T-cell (primary cell): ENCODE measurements at places on chromosomes 1 and 21.

GRCh38 chr1:244709076-244709475, 56.1 kb downstream of the DESI2 start:
- no peak for DNase-seq

GRCh38 chr21:25215698-25216384, 391.4 kb downstream of the MRPL39 start:
- no peak for DNase-seq

- no peak for DNase-seq
Measured at GRCh38 chr21:42563261-42563660, 49.6 kb downstream of the SLC37A1 start.

DNA sequence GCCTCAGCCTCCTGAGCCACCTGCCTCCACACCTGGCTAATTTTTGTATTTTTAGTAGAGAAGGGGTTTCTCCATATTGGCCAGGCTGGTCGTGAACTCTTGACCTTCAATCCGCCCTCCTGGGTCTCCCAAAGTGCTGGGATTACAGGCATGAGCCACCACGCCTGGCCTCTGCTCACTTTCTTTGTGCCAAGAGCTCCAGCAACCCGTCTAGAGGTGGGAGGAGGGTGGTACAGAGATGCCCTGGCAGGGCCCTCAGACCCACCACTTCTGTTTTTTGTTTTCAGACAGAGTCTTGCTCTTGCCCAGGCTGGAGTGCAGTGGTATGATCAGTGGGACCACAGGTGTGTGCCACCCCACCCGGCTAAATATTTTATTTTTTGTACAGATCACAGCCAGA, 6.9 kb upstream of the SYNC start:
- no peak for DNase-seq

GRCh38 chr1:87718241-87718950, 389.7 kb downstream of the LMO4 start:
- DNase-seq, result no peak

DNA sequence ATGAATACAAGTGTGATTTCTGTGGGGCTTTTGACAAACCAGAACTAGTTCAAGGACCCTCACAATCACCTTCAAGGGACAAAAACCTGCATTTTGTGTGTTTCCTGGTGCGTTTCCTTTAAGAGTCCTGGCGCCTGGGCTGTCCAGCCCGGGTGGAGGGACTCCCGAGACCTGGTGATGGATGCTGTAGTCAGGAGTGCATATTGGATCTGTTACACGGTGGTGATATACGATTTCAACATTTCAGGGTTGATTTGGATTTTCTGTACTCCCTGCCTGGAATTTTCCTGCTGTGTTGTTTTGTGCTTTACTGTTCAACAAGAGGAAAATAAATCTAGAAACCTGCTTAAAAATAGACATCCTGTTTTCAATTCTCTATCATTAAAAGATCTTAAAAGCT, 162.0 kb downstream of the KIF26B start:
- no peak for DNase-seq

GRCh38 chr1:243230914-243231313, 24.2 kb downstream of the CEP170 start:
- no peak for DNase-seq

DNA sequence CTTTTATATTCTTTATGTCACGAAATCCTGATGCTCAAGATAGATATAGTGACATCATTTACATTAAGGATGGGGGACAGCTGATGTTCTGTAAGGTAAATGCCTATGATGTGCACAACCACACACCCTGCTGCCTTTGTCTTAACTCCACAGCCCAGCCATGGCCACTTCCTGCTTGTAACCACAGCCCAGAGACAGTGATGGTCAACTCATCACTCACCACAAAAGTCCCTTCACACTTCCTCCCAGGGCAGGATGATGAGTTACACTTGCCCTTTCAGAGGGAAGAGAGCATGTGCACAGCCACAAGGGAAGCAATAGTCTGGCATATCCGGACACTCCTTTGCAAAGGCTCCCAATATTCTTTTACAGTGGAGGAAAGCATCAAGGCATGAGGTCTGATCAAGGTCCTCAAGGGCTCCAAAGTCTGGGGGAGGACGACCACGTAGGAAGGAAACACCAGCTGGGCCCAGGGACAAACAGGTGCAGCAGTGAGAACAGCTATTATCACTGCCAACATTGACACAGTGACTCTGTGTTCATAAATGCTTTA, 53.8 kb downstream of the PLPP3 start:
- no peak for DNase-seq

DNA sequence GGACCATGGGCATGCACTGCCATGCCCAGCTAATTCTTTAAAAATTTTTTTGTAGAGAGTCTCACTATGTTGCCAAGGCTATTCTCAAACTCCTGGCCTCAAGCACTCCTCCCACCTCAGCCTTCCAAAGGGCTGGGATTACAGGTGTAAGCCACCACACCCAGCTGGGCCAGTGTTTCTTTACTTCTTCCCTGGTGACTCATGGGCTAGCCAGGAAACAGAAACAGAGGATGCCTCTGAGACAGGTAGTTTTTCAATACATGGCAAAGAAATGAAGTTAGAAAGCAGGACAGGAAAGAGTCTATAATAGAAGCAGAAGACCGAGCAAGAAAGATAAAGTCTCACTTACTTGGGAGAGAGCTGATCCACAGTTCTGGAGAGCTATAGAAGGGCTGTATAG, 7.6 kb upstream of the C1orf74 start:
- no peak for DNase-seq

DNA sequence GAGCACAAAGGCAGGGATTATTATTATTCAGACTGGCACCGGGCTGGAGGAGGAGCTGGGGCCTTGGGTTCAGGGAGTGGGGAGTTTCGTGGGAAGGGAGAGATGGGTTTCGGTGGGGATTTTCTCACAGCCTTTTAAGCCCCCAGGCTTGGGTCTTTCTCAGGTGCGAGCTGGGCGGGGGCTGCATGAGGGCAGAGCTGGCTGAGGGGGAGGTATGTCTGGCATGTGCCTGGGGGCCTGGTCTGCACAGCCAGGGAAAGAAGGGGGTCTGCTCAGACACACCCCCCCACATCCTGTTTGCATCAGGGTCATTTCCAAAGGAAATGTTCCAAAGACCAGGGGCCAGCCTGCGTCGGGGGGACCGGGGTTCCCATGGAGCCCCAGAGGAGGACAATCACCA, 21.6 kb downstream of the GRHL3 start:
- no peak for DNase-seq

DNA sequence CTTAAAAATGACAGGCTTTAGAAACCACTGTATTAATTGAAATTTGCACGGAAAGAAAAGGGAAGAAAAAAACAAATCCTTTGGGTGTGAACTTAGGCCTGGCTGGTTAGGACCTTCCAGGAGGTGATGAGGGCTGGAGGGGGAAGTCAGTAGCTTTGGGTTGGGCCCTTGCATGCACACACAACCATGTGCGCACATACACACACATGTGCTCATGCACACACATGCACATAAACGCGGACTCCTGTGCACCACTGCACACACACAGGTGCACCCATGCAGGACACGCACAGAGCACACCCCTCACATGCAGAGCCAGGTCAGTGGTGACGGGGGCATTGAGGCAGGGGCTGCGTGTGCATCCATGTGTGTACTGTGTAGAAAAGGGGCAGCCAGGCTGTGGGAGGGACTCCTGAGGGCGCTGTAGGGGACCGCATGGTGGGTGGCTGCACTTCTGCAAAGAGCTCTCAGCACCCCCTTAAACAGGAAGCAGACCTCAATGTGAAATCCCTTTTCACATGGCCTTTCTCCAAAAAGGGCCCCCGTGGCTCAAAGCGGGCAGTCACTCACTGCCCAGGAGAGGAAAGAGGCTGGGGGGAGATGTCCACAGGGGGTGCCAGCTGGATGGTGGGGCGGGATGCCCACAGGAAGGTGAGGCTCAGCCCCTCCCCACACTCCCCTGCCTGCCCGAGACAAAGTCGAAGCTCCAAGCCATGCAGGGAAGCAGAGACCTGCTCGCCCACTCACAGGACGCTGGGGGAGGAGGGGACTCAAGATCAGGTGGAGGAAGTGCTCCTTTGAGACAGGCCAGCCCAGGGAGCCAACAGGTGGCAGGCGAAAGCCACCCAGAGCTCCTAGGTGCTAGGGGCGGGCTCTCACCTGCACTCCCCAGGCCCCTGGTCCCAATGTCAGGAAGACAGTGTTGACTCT, 95.2 kb downstream of the ITPKB start:
- peak; percentile 67 for DNase-seq

GRCh38 chr1:24696041-24696755, 49.0 kb upstream of the CLIC4 start:
- no peak for DNase-seq

DNA sequence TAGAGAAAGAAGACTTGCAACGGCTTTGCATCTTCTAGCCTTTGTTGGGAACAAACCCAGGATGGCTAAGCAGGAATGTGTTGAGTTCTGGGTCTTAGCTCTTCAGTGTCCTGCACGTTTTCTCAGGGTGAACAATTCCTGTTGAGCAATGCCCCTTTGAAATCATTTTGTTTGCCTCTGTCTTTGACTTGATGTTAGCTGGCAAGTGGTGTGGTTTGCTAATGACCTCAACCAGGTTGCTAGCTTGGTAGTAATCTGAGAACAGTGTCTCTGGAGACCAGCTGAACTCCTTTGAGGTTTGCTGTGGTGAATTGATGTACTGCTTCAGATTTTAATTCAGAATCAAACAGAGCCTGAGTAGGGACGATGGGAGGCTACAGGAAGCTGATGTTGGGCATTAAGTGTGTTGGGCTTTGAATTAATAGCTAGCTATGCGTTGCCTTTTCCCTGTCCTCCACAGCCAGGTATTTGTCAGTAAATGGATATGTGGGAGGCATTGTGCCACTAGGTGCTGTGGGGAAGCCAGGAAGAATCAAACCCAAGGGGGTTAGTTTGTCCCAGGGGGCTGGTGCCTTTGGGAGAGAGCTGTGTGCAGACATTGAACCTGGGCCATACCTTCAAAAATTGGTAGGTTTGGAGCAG, 23.3 kb upstream of the SRSF10 start:
- no peak for DNase-seq

DNA sequence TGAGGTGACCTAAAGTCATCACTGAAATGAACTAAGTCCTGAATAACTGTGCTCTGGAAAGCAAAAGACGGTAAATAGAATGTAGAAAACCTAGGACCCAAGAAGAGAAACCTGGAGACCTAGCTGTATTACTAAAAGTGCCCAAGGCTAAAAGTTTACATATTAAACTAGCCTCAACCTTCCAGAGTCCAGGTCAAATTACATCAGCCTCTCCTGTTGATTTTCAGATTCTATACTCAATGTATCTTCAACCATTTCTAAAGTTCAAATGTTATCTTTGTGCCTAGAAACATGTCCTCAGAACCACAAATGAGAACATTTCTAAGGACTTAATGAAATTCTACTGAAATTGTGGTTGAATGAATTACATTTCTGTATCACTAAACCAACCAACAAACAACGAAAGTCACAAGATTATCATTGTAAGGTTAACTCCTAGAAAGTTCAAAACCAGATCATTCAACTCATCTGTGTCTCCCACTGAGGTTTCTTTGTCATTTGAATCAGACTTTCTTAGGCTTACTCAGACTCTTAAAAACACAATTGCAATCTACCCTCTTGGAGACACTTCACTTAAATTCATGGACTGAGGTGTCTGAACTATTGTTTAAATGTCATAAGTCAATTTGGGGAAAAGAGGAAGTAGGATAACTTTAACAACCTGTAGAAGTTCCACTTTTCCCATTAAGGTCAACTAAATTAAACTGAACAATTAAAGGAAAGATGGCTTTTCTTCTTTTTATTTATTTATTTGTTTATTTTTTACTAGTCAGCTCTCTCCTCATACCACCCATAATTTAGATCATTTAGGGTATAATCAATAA, 207.7 kb downstream of the BARHL2 start:
- no peak for DNase-seq

DNA sequence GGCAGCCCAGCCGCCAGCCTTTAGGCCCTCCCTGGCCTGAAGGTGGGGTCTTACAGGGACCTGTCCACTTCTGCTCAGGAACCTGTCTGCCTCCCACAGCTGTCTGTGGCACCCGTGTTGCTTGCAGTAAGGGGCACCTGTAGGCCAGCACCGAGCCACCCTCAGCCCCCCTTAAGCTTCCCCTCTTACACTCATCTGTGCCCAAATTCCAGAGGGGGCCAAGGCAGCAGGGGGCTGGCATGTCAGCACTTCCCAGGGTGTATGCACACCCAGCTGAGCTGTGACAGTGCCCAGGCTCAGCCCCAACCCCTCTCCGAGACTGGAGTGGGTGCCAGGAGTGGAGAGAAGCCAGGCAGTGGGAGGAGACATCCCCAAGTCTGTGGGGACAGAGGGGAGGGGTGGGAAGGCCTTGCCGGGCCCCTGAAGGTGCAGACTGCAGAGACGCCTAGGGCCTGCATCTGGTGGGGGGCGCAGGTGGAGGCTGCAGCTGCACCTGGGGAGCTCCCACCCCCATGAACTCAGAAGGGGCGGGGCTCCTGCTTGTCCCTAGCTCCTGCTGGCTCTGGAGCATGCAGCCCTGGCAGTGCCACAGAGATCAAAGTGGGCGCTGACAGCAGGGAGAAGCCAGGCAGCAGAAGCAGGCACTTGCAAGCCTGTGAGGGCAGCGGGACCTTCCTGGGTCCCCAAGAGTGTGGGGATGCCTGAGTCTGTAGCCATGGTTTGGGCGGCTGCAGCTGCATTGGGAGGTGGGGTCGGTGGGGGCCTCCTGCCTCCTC, 5.4 kb upstream of the SLC2A7 start:
- DNase-seq, result no peak

DNA sequence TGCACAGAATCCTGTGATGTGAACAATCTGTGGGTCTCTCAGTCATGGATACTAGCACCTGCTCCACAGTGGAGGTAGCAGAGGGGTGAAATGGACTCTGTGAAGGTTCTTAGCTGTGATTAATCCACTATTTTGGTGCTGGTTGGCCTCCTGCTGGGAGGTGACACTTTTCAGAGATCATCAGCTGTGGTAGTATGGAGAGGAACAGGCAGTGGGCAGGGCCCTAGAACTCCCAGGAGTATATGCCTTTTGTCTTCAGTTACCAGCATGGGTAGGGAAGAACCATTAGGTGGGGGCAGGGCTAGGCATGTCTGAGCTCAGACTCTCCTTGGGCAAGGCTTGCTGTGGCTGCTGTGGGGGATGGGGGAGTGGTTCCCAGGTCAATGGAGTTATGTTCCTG, 54.0 kb upstream of the KCNJ15 start:
- no peak for DNase-seq

DNA sequence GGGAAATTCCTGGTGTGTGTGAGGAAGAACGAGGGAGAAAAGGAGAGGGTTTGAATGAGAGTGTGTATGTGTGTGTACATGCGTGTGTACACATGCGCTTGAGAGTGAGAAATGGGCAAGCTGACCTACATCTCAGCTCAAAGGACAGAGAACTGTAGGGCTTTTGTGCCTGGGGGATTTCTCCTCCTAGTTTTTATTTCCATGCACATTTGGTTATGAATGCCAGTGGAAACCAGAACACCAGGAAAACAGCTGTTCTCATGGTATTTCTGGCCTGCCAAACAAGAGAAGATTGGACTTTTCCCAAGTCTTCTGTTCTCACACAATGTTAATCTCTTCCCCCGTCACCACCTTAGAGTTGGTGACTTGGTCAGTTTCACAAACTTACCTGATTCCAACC, 45.2 kb downstream of the SLC44A3 start:
- DNase-seq, result no peak

GRCh38 chr1:219710529-219711194, 97.8 kb upstream of the ZC3H11B start:
- no peak for DNase-seq

- DNase-seq, result no peak
Measured at GRCh38 chr1:179107706-179108629, 26.1 kb downstream of the TOR3A start.

- DNase-seq, result no peak
Measured at GRCh38 chr1:177772386-177772960, 197.4 kb downstream of the SEC16B start.

GRCh38 chr1:17392199-17392740, 20.3 kb downstream of the PADI6 start:
- DNase-seq, result no peak
